Glomerular endothelial cell (primary cell): ENCODE measurements at places on chromosomes 2 and 18. TPM values are rescaled to one million over a fixed set of nuclear protein-coding genes. Genes with fewer than 3 reads are reported as not detected.

GRCh38 chr2:119283873-119284331, 60.3 kb downstream of the STEAP3 start:
- DNase-seq = no peak

DNA sequence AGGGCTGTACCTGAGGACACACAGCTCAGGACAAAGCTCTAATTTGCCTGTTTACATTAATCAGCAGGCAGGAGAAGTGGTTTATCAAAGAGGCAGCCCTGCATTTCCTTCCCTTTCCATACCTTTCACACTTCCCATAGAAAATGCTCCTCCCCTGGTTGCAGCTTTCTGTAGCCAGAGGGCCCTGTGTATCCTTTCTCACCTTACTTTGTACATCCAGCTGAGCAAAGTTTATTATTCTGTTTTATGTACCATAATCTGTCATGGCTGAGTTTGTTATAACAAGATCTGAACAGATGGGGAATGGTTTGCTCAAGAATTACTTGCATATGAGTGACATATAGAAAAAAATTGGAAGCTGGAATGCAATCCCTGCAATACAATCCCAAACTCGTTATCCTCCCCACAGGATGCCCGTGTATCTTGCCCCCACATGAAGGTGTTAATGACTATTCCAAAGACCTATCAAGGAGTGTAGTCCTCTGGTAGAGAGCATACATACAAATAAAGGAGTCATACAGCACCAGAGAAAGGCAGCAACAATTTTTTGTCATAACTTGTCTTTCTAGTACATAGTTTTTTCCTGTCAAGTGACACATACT, 1025.8 kb upstream of the KLHL29 start:
- DNase-seq = no peak

DNA sequence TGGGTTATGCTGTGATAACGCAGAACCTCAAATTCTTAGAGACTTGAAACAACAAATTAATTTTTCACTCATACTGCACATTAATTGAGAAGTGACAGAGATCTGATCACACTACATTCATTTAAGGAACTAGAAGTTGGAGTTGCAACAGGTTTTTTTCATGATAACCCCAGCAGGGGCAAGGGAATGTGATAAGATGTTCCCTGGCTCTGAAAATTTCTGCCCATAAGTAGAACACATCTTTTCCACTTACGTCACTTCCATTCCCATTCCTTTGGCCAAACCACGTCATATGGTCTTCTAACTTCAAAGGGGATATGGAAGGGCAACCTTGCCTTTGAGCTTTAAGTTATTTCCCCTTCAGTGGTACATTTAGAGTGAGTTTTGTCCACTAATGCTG, 29.7 kb upstream of the PSME4 start:
- DNase-seq = no peak

- DNase-seq = no peak
Observed at GRCh38 chr2:219520079-219520478, 5.8 kb downstream of the ASIC4 start.

- DNase-seq = no peak
Observed at GRCh38 chr2:239086325-239087020, 238.6 kb downstream of the TWIST2 start.

DNA sequence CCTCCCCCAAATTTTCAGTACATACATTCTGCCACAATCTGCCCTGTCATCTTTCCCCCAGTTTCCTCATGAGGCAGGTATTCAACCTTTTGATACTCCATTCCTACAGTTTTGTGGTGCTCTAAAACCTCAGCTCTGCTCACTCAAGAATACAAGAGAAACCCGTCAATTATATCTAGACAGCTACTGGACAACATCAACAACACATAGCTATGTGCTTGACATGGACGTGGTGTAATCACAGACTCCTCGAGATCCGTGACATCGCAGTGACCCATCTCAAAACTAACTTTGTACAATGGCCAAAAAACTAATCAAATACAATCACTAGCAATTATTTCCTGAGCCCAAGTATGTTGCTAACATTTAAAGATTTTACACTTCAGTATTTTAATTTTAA, 23.6 kb downstream of the WDSUB1 start:
- DNase-seq = no peak

DNA sequence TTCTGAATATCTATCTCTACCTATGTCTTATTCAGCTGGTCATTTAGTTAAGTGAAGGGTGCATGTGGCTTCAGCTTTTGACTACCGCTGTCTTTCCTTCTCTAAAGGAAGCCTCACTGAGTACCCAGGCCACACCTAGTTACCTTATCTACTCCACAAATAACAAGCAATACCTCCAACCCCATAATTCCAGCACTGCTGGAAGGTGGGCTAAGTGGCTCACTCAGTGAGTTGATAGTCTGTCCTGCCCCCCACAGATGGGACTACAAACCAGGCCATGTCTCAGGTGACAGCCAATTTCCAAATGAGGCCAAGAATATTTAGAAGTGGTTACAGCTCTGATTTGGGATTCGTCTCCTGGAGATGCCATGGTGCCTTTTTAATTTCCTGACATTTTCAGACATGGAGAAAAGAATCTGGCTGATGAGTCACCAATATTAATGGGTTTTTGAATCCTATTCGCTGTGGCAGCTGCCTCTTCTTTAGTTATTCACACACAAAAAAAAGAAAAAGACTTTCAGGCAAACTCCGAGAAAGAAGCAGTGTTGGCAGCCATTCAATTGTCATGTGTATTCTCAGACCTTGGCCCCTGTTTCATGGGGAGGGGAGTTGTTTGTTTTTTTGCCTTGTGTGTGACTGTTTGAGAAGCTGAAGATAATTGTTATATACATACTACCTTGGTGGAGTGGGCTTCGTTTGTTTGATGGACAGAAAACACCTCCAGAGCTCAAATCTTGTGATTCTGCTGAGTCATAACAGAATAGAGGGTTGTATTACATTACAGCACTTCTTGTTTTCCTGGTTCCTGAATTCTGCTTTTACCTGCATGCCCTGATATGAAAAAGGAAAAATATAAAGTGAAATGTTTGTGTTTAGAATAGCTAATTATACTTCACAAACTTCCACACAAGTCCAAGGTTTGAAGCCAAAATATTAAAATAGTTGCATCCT, 64.2 kb downstream of the SCG2 start:
- no peak for DNase-seq

- no peak for DNase-seq
Observed at GRCh38 chr2:216420367-216421101, 8.2 kb downstream of the SMARCAL1 start.

- DNase-seq = no peak
Observed at GRCh38 chr2:207157731-207158130, 8.0 kb downstream of the KLF7 start.

The TTC21B gene
- 17.0 and 28.3 TPM in 2 replicates for total RNA-seq

The KIAA2012 gene
- not detected in 2 replicates for total RNA-seq
